Activated T-helper 2 cell treated with anti-CD3 and anti-CD28 coated beads, Interferon-gamma antibody, Interleukin-2, Interleukin-4, amounts not matched to agents 10 μg/mL and 5 μg/mL and 100 μg/mL, durations not matched to agents 14 hours and 24 hours and 36 hours (primary cell): ENCODE measurements at places on chromosomes 7 and 10.

DNA sequence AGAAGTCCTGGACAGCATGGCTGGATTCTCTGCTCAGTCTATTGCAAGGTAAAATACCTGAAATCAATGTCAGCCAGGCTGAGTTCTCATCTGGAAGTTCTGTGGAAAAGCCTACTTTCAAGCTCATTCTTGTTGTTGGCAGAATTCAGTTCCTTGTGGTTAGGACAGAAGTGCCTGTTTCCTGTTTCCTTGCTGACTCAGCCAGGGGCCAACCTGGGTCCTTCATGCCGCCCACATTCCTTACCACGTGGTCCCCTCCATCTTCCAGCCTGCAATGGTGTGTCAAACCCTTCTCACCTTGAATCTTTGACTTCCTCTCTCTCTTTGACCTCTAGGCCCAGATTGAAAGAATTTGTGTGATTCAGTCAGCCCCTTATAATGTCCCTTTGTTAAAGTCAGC lies 197.1 kb upstream of the STK17A start:
- no peak for DNase-seq

- DNase-seq: no peak
These were observed 344.5 kb downstream of the PCLO start for GRCh38 chr7:82818171-82818570.

GRCh38 chr7:33325754-33326484 lies 196.6 kb downstream of the BBS9 start:
- no peak for DNase-seq

DNA sequence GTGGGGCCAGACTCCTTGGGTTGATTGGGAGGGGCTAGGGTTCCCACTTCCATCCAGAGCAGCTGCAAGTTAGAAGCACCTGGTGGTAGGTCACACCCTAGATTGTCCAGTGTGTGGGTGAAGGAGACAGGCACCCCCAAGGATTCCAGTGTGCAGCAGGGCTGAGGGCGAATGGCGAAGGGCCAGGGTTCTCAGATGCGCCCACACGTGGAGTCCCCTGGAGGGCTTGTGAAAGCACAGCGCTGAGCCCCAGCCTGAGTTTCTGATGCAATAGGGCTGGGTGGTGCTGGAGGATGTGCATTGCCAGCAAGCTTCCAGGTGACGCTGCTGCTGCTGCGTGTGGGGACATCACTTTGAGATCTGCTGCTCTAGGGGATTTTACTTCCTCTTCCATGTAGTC lies 25.4 kb downstream of the TBATA start:
- no peak for DNase-seq

DNA sequence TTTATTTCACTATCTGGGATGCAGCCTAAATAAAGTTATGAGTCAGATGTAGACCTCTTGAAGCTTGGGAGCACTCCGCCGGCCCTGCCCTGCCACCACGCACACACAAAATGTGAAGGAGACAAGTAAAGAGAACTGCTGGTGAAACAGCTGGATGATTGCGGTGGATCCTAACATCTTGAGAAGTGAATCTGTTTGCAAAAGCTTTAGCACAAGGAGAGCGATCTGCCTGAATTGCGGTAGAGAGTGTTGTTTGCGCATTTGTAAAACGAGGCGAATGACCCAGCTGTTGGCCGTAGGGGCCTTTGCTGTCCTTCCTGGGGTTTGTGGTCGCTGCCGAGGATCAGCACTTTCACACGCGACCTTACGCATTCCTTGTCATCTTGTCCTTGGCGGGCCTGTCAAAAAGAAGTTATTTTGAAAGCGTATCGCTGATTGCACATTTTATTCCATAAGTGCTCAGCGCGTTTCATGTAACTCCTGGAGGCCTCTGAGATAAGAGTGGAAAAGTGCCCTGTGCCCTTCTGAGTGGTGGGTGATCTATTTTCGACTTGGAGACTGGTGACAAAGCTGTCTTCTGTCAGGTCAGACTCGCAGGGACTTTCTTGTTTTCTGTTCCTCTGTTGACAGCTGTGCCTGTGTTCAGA lies 40.8 kb downstream of the RBM20 start:
- no peak for DNase-seq

DNA sequence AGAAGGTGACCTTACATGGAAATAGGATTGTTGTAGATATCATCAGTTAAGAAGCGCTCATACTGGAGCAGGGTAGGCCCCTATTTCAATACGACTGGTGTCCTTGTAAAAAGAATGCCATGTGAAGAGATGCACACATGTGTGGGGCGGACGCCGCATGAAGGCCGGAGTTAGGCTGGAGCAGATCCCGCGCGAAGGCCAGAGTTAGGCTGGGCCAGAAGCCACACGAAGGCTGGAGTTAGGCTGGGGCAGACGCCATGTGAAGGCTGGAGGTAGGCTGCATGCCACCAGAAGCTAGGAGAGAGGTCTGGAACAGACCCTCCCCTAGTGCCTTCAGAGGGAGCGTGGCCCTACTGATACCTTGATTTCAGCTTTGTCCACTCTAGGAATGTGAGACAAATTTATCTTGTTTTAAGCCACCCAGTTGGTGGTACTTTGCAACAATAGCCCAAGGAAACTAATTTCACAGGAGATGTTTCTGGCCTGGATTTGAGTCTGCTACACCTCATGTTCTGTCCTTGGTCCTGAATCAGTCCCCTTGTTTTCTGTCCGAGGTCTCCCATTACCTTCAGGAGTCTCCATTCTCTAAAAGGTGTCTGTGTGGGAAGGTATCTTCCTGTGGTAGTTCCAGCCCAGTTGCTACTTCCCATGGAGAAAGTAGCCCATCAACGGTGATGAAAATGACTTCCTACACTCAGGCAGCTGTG lies 585.8 kb downstream of the LRMDA start:
- DNase-seq: no peak

GRCh38 chr7:79340212-79340611 lies 113.3 kb downstream of the MAGI2 start:
- no peak for DNase-seq

- peak; percentile 61 for DNase-seq
These were observed 30.3 kb upstream of the HERPUD2 start for GRCh38 chr7:35725280-35725680.

- DNase-seq: no peak
These were observed 8.1 kb downstream of the FAM171A1 start for GRCh38 chr10:15363031-15363430.

DNA sequence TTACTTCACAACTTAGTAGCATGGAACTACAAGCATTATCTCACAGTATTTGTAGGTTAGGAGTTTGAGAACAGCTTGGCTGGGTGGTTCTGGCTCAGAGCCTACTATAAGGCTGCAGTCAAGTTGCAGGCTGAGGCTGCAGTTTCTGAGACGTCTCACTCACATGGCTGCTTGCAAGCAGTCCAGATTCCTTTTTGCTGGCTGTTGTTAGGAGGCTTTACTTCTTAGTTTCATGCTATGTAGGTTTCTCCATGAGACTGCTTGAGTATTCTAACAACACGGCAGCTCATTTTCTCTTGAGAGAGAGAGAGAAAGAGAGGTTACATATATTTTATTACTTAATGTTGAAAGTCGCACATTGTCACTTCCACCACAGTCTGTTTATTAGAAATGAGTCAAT lies 1073.9 kb downstream of the NXPH1 start:
- DNase-seq: no peak

- DNase-seq: no peak
These were observed 43.7 kb downstream of the ASZ1 start for GRCh38 chr7:117383483-117384189.

DNA sequence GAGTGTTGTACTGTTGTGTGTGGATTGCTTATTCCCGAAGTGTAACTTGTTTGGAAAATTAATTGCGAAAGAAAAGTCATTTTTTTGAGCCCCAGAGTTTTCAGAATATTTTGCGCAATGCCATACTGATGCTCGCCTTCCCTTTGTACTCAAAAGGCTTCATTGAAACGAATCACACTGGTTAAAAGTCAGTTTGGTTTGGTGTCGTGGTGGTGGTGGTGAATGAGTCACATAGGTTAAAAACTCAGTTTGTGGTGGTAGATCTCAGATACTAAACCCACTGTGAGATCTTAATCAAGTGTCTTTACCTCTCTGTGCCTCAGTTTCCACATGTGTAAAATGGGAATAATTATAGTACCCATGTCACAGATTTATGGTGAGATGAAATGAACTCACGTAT lies 61.1 kb upstream of the IL6 start:
- DNase-seq: no peak

DNA sequence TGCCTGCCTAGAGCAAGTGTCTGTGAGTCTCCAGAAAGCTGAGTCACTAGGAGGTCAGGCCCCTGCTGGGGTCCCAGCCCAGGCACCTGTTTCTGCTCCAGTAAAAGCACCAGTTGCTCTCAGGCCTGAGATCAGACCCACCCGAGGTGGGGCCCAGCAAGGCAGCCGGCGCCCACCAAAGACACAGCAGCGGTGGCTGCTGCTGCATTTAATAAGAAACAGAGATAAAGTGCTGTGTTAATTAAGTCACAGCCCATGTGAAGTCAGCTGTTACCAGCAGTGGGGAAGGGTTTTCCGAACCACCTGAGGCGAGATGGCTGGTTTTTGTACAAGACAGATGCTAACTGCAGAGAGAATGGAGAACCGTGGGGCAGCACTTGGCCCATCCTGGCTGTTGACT lies 12.1 kb upstream of the LRRC18 start:
- no peak for DNase-seq
